ENCODE measurements at places on chromosomes 13 and 19.
A peak's percentile ranks its signal among the peaks of the same experiment; 100 is the strongest.

DNA sequence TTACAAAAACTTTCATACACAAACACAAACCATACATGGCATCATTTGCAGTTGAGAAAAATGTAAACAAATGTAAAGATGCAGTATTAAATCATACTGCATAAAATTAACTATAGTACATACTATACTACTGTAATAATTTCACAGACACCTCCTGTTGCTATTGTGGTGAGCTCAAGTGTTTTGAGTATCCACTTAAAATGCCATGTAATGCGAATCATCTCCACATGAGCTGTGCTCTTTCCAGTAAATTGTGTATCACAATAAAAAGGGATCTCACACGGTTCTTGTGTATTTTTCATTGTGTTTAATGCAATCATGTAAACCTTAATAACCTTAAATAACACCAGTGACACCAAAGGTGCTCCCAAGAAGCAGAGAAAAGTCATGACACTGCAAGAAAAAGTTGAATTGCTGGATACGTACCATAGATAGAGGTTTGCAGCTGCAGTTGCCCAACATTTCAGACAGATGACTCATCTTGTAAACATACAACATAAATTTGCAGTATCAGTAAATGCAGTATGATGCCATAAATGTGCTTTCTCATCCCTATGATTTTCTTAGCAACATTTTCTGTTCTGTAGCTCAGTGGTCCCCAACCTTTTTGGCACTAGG lies 166.6 kb downstream of the RAP2A start:
- no peak for DNase-seq

DNA sequence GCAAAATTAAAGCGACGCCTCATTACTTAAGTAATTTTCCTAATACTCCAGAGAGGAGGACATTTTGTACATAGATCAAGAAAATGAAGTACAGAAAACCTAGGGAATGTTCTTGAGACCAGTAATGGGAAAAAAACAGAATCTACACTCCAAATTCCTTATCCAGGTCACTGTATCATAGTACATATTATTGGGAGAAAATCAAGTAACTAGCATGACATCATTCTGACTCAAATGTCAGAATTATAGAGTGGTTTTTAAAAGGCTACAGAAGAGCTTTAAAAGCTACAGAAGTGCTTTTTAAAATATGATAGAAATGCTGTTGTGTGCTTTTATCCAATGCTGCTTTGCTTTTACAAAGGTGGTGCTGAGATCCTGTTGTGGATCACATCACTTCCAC lies 86.3 kb upstream of the SLC15A1 start:
- DNase-seq: no peak

- no peak for DNase-seq
These were observed 1.6 kb downstream of the KIRREL2 start for GRCh38 chr19:35858311-35858710.

GRCh38 chr13:27171244-27171826 lies at the start of gene USP12:
USP12 (minus strand) TSS chr13:27171811; CDS start chr13:27171639, 172 bp downstream.
- DNase-seq: peak; percentile 35

- no peak for DNase-seq
These were observed 882.5 kb downstream of the PCDH9 start for GRCh38 chr13:66347486-66348117.

- DNase-seq: no peak
These were observed 29.9 kb upstream of the ARGLU1 start for GRCh38 chr13:106597749-106598395.
